ENCODE measurements at places on chromosomes 2 and 18.

DNA sequence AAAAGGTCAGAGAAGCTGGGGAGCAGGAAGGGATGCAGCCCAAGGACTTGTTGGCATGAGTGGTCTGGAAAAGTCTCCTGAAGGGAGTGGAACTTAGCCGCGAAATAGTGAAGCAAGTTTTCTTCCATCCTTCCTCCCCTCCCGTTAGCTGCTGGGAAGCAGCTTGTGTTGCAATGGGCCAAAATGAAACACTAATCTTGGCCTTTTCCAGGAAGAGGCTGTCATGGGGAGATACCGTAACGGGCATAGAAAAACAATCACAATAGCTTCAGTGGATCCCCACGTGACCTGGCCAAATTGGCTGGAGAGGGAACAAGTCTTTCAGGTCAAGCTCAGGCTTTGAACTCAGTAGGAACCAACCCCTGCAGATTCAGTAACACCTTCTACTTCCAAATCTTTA is 49.3 kb downstream of the SEMA4F start:
- DNase-seq = no peak

DNA sequence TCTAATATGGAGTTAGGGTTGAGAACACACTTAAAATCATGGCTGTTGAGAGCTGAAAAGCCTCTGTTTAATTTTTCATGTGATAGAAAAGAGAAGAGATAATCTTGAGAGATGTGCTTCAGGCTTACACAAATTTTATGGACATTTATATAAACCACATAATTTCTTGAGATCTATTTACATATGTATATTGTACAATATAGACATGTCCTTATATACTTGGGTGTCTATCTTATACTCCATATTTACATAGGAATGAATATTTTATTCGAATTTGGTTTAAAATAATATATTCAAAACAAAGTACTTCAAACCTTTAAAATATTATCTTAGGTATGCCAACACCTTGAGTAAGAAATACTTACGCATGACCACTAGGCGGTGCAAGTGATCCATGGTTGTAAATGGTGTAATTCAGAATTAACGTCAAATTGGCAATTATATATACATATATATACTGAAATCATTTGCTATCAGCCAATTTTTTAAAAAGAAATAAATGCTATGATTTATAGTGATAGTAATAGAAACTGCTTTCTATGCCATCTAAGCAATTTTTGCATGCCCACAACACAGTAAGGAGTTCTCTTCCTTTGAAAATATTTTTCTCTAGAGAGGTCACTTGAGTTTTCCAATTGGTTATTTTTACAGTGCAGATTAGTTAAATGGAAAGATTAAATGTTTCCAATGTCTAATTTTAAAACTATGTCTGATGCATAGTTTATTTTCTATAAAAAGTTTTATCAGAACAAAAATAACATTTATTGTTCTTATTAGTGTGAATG is 37.6 kb upstream of the SPAG16 start:
- peak; percentile 72 for DNase-seq

DNA sequence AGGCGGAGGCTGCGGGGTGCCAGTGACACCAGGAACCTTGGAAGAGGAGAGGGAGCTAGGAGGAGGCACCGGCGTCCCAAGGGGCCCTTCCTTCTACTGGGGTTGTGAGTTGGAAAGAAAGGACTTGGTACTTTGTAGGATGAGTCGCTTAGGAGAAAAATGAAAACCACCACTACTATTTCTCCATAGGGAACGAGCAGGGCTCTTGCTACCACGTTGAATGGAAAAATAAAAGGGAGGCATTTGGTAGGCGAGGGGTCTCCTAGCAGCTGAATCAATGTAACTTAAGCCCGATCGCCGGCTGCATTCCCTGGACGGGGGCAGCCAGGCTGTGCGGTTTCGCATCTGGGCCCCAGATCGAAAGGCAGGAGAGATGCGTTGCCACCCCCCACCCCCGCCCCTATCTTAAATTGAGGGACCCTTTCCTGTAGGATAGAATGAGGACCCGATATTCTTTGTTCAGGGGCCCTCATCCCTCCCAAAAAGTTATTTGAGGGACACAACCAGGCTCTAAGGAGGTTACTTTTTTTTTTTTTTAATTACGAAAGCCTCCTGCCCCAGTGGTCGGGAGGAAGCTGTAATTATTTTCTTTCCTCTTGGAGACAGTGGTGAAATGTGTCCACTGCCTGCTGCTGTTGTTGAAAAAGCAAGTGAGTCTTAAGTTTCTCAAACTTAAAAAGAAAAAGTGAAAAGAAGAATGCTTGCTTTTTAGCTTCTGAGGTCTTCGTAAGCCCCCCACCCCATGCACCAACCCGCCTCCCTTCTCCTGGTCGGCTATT is 1.3 kb downstream of the IGFBP2 start:
- DNase-seq = peak; percentile 77

- no peak for DNase-seq
These were observed 186.1 kb upstream of the RBMS1 start for GRCh38 chr2:160679686-160680085.

DNA sequence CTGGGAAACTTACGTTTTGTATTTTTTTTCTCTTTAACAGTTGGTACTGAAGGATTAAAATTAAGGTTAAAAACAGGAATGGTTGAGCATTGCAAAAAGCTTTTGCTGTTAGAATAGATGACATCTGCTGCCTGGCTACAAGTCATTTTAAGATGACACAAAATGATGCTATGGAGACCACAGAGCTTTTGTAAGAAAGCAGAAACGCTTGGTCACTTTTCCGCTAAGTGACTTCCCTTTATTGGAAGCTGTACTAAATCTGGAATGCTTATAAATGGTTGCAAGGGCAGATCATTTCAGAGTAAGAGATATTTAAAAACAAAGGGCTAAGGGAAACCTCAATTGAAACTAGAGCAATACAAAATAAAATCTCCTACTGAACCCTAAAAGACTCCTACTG is 544.0 kb downstream of the STK39 start:
- no peak for DNase-seq

GRCh38 chr2:222919841-222920526 is 59.1 kb downstream of the ACSL3 start:
- DNase-seq = no peak

DNA sequence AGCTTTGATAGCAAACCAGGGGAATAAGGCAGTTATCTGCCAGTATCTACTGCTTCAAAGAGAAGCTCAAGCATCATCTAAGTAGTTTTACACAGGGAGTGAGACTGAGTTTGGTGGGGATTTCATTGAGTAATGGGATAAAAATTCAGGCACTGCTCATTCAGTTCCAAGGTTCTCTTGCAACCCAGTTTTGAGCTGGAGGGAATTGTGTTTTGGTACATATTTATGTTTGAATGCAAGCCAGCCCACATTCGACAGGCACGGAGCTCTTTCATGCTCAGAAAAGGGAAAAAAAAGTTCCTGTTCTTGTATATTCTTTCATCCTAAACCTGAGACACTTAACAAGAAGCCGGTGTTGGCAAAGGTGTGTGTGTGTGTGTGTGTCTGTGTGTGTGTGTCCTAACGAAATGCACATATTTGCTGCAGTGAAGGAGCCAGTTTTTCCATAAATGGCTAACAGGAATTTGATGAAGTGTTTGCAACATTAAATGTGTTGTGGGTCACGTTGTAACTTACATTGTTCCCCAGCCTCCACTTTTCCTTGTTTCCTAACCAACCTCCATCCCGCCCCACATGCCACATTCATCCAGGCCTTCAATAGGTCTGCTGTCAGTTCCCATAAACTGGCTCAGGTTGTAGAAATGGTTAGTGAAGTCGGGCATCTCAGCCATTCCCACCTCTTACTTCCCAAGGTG is 311.1 kb downstream of the TXNL1 start:
- DNase-seq = no peak

DNA sequence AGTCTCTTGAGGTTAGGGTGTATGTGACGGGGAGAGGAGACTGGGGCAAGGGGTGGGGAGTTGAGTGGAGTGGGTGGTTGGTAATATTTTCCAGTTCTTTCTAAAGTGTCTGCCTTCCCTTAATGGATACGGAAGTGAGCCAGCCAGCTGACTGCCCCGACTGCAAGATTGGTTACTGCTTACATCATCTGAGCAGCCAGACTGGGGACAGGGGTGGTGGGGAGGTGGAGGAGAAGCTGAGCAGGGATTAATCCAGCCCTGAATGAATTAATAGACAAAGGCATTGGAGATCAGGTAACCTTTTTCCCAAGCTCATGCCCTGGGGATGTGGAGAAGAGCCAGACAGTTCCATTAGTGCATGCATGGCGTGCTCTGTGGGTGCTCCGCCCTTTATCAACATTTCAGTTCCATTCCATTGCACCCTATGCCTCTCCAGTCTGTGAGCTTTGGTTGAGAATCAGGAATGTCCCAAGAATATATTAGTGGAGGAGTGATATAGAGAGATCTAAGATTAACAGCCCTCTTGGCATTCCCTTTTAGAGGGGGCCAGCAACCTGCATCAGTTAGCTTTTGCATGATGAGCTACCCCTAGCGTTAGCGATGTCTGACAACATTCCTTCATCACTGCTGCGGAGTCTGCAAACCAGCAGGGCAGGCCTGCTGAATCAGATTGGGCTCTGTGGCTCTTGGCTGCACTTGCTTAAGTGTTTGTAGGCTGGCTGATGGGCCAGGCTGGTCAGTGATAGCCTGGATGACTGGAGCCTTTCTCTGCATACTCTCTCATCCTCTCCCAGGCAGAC is 67.4 kb downstream of the TNP1 start:
- peak; percentile 31 for DNase-seq

All from NCI-H82 (cell line).